H9 (cell line): ENCODE measurements at places on chromosomes 7 and 10. TPM values are rescaled to one million over a fixed set of nuclear protein-coding genes. Genes with fewer than 3 reads are reported as not detected.

DNA sequence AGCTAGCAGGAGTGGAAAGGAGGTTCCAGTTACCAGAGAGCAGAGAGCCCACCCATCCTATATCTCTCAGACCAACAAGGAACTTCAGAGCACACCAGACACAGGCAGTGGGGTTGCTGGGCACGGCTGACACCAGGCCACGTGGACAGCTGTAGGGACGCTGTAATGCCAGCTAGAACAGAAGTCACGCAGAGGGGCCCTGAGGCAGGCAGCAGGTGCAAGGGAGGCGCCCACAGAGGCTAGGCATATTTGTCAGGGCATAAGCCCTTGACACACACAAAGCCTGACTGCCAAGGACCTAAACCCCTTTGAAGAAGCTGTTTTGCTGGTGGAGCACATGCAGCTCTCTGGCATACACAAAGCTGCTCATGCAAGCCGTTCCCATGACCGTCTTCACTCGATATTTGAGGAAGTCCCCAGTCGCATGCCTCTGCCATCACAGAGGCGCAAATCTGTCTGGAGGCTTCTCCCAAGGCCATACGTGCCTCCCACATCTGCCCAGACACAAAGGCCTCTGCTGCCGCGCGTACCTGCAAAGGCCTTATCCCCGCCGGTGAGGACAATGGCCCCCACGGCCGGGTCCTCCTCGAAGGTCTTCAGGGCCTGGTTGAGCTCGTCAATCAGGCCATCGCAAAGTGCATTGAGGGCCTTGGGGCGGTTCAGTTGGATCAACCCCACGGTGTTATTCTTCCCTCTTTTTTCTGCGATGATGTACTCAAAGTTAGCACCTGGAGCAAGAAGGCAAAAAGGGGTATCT, 2.9 kb downstream of the ECHS1 start:
- DNase-seq: no peak

DNA sequence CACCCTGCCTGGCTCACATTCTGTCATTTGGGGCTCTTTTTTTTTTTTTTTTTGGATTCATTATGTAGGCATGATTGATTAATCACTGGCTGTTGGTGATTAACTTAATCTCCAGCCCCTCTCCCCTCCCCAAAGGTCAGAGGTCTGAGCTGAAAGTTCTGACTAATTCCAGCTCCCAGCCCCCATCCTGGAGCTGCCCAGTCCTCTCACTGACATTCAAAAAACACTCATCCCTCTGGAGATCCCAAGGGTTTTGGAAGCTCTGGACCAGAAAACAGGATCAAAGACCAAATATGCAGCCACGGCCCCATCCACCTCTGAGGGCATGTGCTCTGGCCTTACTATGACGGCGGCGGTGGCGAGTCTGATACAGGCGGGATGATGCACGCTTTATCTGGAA, 53.8 kb downstream of the RBM17 start:
- no peak for DNase-seq

DNA sequence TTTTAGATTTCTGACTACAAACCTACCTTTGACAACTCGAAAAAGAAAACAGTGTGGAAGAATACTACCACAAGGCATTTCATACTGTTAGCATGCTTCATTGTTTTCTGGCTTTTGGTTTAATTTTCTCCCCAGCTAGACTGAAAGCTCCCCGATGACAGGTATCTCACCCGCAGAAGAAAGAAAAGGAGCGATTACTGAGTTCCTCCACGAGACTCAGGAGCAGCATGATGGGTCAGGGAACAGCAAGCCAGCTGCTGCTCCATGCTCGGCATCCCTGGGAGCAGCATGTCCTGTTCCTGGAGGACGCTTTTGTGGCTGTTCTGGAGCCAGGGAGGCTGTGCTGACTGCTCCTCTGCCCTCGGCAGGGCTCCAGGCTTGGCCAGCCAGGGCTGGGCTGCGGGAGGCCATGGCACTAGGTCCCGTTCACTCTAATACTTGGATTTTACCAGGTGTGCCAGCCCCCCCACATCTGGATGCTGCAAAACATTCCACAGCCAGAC, 133.4 kb downstream of the PRKAG2 start:
- DNase-seq: no peak

DNA sequence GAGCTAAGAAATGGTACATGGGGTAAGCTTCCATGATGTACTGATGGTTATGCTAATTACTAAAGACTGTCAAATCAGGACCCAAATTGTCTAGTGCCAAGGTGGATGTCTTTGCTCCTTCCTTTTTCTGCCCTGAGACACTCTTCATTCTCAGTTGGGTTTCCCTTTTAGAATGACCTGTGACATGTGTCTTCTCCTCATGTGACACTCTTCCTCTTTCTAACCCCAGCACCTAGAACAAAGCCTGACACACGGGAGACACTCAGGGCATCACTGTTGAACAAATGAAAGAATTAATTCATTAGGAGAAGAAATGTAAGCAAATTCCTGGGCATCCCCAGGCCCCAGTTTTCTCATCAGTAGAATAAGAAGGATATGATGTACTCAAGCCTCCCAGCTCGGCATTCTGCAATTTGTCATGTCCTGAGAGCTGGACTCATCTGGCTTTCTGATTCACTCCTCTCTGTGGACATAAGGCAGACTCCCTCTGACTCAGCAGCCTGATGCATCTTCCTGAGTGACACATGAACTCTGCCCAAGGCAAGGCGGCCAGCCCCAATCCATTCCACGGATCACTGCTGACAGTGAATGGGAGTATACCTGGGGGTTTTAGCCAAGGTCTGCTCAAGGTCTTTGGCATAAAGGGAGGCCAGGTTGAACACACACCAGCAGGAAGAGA, 473.8 kb downstream of the KCNMA1 start:
- DNase-seq: no peak

DNA sequence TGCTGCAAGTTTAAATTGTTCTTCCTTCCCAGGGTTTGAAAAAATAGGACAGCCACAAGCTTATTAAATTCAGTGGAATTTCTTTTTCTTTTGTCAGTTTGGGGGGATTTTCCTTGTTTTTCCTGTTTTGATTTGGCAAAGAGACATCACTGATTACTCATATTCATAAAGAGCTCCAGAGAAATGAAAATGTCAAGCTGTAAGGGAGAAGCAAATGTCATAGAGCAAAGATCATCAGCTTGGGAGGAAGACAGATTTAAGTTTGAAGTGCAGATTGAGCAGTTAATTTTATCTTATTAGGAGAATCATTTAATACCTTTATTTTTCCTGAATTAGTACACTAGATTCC, 255.8 kb upstream of the PHYHIPL start:
- no peak for DNase-seq

GRCh38 chr7:155567646-155568332, 21.4 kb upstream of the CNPY1 start:
- no peak for DNase-seq

GRCh38 chr7:53611043-53611442, 575.6 kb downstream of the POM121L12 start:
- no peak for DNase-seq

DNA sequence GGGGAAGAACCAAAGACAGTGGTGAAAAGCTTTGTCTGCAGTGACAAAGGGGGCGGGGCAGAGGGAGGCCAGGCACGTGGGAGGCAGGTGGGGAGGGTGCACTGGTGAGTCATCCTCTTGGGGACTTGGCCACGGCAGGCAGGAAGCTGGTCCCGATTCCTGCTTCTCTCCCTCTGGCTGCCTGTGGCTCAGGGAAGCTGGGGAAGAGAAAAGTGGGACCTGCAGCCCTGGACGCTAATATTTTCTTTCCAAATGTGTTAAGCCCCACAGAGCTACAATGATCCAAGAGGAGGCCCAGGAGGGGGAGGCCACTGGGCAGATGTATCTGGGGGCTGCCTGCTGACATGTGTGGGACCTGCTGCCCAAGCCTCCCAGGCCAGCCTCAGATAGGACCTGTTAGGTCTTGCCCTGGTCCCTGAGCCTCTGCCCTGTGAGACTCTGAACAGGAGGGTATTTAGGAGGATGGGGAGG, 231.8 kb downstream of the KCNMA1 start:
- peak; percentile 93 for DNase-seq

DNA sequence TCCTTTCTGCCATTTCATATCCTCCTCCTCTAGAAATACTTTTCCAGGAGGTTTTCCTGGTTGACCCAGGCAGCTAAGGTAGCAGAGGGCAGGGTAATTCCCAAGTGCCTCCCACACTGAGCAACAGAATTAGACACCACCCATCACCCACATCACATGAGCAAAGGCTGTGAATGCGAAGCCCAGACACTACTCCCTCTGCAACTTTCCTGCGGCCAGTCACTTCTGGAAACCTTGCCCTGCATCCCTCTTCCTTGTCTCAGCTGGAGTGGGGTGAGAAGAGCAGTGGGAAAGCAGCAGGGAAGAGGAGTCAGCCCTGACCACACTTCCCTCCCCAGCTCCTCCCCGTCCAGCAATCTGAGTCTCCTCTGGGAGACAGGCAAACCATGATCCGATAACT, 15.2 kb downstream of the TMEM176B start:
- no peak for DNase-seq

GRCh38 chr10:44386546-44387052, 1.7 kb upstream of the CXCL12 start:
- peak; percentile 81 for DNase-seq

GRCh38 chr7:79034730-79035129, 418.7 kb downstream of the MAGI2 start:
- no peak for DNase-seq

DNA sequence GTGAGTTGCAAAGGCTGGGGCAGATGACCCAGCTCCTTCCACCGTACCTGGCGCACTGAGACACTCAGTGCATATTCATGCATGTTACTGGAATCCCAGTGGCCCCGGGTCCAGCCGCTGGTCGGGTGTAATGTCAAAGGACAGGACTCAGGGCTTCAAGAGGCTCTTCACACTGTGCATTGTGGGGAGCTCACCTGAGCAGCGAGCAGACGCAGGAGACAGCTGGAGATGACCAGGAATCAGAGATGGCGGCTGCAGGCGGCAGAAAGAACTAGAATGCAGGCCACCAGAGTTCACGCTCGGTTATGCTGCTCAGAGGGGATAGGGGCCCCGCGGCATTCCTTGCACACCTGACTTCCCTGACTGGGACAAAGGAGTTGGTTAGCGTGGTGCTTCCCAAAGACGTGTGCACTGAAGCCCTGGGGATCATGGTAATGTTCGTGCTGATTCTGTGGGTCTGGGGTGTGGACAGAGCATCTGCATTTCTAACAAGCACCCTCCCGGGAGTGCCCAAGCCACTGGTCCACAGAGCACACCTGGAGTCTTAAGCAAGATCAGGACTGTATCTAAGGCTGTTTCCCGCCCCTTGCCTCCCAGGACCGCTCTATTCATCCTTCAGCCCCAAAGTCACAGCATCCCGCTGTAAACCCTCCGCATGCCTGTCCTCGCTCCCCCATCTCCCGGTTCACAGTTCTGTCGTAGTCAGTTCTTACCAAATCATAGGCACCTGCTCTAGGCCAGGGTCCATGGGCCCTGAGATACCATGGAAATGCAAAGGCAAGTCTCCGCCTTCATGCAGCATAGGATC, 71.0 kb downstream of the MKI67 start:
- no peak for DNase-seq

The HMX2 gene
- total RNA-seq: 0.35 and 0.46 TPM in 2 replicates

The PODXL gene
- 727 and 732 TPM in 2 replicates for total RNA-seq

The AHR gene
- total RNA-seq: 5.2 and 6.1 TPM in 2 replicates

The HTRA1 gene
- 11.1 TPM in 2 replicates for total RNA-seq
